ENCODE measurements at places on chromosomes 7 and 10.

DNA sequence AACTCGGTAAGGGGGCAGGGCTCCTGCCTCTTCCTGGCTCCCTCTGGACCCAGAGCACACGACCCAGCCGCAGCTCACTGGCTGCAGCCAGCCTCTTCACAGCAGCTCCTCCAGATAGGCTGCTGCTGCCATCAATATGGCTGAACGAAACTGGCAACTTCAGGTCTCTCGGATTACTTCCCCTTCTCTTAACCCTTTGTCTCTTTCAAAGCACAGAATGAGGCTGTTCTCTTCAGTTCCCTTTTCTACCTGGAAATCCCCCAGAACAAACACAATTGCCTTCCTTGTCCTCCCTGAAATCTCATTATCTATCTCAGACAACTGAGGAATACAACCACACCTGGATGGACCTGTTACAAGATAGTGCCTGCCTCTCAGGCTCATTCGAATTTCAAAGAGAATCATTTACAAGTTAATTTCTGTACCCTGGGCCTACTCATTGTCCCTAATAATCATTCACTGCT is 193.4 kb upstream of the MBL2 start:
- no peak for DNase-seq

GRCh38 chr10:127940866-127941640 is 34.1 kb downstream of the PTPRE start:
- no peak for DNase-seq

- no peak for DNase-seq
These were observed 366.3 kb downstream of the DNAJB6 start for GRCh38 chr7:157703131-157703530.

DNA sequence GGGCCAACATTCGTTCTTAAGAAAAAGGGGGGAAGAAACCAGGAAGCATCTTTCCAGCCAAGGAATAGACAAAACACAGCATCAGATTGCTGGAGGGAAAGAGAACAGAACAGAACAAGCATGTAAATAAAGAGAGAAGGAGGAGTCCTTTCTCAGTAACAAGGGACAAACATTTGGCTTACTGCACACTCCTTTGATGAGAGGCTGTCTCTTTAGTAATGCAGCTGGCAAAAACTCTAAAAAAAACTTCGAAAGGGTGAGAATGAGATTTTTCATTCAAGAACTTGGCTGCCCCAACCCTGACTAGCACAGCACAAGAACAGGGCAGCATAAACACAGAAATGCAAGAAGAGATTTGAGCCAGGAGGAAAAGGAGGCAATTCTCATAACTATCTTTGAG is 38.9 kb upstream of the IL6 start:
- no peak for DNase-seq
